ENCODE measurements at places on chromosomes 1 and 21.
A peak's percentile ranks its signal among the peaks of the same experiment; 100 is the strongest.

- DNase-seq: no peak
These were observed 41.2 kb upstream of the RGS8 start for GRCh38 chr1:182725259-182726255.

- no peak for DNase-seq
These were observed 385.0 kb downstream of the SMYD3 start for GRCh38 chr1:246122071-246122470.

DNA sequence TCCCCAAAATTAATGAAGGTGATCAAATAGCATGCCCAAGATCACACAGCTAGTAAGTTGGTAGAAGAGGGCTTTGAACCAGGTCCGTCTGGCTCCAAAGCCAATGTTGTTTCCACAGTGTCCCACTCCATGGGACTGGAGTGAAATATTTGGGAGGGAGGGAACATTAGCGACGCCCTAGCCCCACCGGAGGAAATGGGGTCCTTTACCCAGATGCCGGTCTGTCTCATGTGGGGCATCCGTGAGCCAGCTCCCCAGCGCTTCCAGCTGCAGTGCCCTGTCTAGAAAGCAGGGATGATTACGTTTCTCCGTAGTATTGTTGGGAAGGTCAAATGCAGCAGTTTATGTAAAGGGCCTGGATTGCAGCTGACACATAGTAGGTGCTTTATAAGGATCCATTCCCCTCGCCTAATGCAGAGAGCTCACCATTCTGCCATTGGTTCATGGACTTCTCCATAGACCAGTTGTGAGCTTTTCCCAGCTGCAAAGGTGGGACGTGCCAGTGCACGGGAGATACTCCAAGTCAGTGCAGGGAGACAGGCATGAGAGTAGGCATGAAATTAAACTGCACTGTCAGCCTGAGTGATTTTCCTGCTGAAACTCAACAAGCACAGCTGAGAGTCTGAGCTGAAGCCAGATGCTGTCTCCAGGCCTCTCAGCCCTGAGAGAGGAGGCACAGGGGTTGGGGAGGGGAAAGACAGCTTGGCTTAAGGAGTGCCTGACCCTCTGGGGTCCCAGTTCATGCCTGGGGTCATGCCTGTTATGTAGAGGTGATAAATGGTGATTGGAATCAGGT, 24.7 kb downstream of the QSOX1 start:
- DNase-seq: no peak

GRCh38 chr1:43621386-43621785, 28.6 kb upstream of the KDM4A start:
- DNase-seq: no peak

GRCh38 chr1:16215882-16216753, 3.7 kb upstream of the ARHGEF19 start:
- peak; percentile 62 for DNase-seq
